ENCODE measurements at places on chromosomes 16 and 17.

- no peaks in the 10 kb centered on the region for H3K36me3 ChIP-seq
- DNase-seq = no peak
- no peak overlapping the region for H3K4me3 ChIP-seq
- H3K27ac ChIP-seq = no peak overlapping the region
Measured at GRCh38 chr17:51995797-51996403, 162.6 kb downstream of the CA10 start.

GRCh38 chr16:80828495-80828894 is 24.1 kb upstream of the CDYL2 start:
- no peak overlapping the region for H3K4me3 ChIP-seq
- no peaks in the 10 kb centered on the region for H3K4me1 ChIP-seq
- no peaks in the 10 kb centered on the region for H3K27me3 ChIP-seq
- DNase-seq = no peak
- no peaks in the 10 kb centered on the region for H3K36me3 ChIP-seq

- no peaks in the 10 kb centered on the region for H3K36me3 ChIP-seq
- DNase-seq = no peak
- no peaks in the 10 kb centered on the region for H3K4me1 ChIP-seq
- H3K27me3 ChIP-seq = no peaks in the 10 kb centered on the region
- H3K4me3 ChIP-seq = no peak overlapping the region
Measured at GRCh38 chr16:8182761-8183160, 407.6 kb downstream of the TMEM114 start.

DNA sequence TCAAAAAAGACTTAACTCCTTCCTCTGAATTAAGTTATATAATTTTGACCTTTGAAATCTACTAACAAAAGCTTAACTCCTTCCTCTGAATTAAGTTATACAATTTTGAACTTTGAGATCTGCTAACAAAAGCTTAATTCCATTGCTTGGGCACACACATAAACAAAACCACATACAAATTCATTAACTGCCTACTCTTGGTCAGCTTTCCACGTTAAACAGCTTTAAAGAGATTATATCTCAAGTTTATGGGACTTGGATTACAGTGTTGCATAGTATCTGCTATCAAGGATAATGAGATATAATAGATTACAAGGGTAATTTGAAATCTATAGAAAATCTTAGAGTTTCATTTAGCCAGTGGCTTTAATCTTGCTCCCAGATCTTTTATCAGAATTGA is 23.5 kb downstream of the COX10 start:
- peaks cover 42% of the 10 kb centered on the region for H3K4me1 ChIP-seq
- no peaks in the 10 kb centered on the region for H3K36me3 ChIP-seq
- no peak overlapping the region for H3K27ac ChIP-seq
- H3K27me3 ChIP-seq = no peaks in the 10 kb centered on the region
- no peak for DNase-seq
- no peak overlapping the region for H3K4me3 ChIP-seq

GRCh38 chr17:12537436-12537835 is 128.3 kb upstream of the MYOCD start:
- no peak overlapping the region for H3K4me3 ChIP-seq
- DNase-seq = no peak
- H3K4me1 ChIP-seq = no peaks in the 10 kb centered on the region

GRCh38 chr16:2500430-2500917 is 13.3 kb upstream of the ATP6V0C start:
- H3K4me1 ChIP-seq = peaks cover 61% of the 10 kb centered on the region
- no peaks in the 10 kb centered on the region for H3K36me3 ChIP-seq
- H3K27ac ChIP-seq = no peak overlapping the region
- H3K4me3 ChIP-seq = no peak overlapping the region
- H3K27me3 ChIP-seq = no peaks in the 10 kb centered on the region

DNA sequence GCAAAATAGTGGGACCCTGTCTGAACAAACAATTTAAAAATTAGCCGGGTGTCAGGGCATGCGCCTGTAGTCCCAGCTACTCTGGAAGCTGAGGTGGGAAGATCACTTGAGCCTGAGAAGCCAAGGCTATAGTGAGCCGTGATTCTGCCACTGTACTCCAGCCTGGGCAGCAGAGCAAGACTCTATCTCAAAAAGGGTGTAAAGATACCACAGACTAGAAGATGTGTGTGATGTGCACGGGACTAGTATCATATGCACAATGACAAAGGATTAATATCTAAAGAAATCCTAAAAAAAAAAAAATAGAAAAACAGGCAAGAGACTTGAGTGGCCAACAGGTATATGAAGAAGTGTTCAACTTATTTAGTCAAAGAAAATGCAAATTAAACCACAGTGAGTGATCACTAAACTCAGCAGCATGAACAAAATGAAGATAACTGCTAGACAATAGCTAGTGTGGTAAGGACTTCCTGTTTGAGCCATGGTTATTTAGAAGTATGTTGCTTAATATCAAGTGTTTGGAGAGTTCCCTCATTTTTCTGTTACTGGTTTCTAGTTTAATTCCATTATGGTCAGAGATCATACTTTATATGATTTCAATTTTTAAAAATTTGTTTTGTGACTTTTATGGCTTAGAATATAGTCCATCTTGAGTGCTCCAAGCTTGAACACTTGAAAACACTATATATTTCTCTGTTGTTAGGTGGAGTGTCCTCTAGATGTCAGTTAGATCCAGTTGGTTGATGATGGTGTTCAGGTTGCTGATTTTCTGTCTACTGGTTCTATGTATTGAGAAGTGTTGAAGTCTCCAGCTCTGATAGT is 14.7 kb upstream of the SLX4 start:
- no peaks in the 10 kb centered on the region for H3K4me1 ChIP-seq
- no peaks in the 10 kb centered on the region for H3K27me3 ChIP-seq
- DNase-seq = no peak
- H3K4me3 ChIP-seq = no peak overlapping the region
- no peaks in the 10 kb centered on the region for H3K36me3 ChIP-seq

GRCh38 chr17:78970834-78971755 is 8.6 kb downstream of the LGALS3BP start:
- H3K27ac ChIP-seq = peak overlapping the region; percentile 81
- H3K27me3 ChIP-seq = no peaks in the 10 kb centered on the region
- DNase-seq = peak; percentile 88
- no peak overlapping the region for H3K4me3 ChIP-seq

DNA sequence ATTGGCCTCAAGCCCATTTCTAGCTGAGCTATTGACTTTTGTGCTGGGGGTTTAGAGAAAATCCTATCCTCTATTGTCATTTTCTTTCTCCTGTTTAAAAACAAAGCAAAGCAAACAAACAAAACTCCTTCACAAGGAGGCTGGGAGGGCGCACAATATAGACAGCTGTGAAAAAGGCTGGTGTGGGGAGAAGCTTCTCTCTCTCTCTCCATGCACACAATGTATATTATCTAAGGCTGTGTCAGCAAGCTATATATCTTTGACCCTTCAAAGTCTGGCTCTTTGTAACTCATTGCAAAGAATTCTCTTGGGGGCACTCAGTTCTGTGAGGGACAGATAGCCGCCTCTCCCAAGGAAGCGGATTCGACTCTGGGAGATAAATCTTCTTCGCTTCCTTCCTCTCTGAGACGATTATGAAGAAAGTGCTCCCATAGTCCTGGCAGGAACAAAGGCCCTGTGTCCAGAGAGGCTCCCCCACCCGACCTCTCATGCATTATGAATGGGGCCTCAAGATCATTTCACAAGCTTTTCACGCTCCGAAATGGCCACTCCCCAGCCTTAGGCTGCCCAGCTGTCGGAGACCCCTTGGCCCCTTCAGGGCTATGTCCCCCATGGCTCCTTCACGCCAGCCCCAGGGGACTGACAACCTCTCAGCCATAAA is 33.2 kb upstream of the MEAK7 start:
- no peak for DNase-seq
- no peaks in the 10 kb centered on the region for H3K36me3 ChIP-seq
- no peak overlapping the region for H3K4me3 ChIP-seq
- no peak overlapping the region for H3K27ac ChIP-seq
- H3K4me1 ChIP-seq = no peaks in the 10 kb centered on the region
- no peaks in the 10 kb centered on the region for H3K27me3 ChIP-seq

DNA sequence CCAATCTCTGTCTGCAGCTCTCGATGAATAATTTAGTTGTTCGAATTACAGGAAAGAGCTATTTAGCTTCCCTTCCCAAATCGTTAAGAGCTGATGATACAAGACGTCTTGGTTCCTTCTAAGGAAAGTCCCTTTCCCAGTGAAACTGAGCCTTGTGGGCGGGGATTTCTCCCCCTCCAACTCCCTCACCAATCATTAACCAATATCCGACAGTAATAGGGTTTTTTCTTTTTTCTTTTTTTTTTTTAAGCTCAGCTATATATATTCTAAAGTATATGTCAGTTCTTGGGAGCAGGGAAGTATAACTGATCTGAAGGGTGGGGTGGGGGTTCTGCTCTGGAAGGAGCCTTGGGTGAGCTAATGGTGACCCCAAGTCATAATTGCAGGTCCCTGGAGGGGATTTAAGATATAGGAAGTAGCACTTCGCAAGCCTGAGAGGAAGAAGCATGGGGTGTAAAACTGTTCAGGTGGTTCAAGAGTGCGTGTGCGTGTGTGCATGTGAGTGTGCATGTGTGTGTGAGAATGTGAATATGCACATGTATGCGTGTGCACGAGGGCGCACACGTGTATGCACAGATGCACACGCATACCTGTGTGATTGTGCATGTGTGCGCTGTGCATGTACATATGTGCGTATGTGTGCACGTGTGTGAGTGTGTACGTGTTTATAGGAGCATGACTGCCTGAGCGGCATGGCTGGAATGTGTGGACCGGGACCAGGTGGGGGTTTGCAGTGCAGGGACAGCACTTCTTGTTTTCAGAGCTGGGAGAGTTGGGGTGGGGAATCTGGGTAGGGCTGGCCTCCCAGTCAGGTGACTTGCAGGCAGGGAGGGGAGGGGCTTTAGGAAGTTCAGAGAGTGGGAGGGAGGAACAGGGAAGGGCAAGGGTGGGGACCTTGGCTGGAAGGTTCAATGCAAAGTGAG is 42.7 kb downstream of the SOCS3 start:
- no peaks in the 10 kb centered on the region for H3K36me3 ChIP-seq
- no peak overlapping the region for H3K4me3 ChIP-seq
- peak overlapping the region; percentile 90 for H3K27ac ChIP-seq
- peaks cover 47% of the 10 kb centered on the region for H3K4me1 ChIP-seq
- peak; percentile 92 for DNase-seq
- no peaks in the 10 kb centered on the region for H3K27me3 ChIP-seq

DNA sequence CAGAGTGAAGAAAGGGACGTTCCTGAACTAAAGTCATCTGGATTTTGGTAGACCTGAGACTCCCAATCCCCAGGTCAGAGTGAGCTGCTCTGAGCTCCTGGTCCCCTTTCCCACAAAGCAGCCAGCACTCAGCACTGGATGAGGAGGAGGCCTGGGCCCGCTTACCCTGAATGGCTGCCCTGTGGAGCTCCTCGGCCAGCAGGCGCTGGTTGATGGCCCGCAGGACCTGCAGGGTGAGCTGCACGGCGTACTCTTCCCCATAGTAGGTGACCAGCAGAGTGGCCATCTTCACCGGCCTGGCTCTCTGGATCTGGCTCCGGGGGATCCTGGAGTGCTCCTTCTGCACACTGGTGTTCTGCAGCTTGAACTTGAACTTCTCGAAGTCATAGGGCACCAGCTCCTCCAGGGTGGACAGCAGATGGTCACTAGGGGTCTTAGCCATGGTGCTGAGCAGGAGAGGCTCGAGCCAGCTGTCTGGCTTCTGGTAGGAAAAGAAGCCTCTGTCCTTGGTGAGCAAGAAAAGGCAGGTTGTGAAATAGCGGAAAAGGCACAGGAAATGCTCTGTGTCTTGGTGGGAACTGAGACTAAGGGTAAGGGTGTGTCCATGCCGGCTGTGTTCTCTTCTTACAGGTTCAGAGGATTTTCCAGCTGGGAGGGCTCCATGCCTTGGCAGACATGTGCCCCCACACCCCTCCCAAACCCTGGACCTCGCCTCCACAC is at the start of gene MEFV:
Gene MEFV (minus strand): TSS at position 488 of the 720 bp plus-strand sequence. CDS start 46 bp downstream, at position 442.
- H3K27me3 ChIP-seq = no peaks in the 10 kb centered on the region
- no peak for DNase-seq
- H3K36me3 ChIP-seq = no peaks in the 10 kb centered on the region
- H3K27ac ChIP-seq = no peak within 1 kb of the TSS
